ENCODE measurements at places on chromosomes 1 and 21. TPM values are rescaled to one million over a fixed set of nuclear protein-coding genes. Genes with fewer than 3 reads are reported as not detected.

FYB2 gene
- not detected for total RNA-seq

RNPC3 gene
- 46.7 TPM for total RNA-seq

RIMKLA gene
- total RNA-seq, result 12.7 TPM

SLAMF7 gene
- not detected for total RNA-seq

ARHGEF2 gene
- 34.8 TPM for total RNA-seq

TCHHL1 gene
- total RNA-seq, result not detected

OLFML2B gene
- not detected for total RNA-seq

KCNC4 gene
- 16.5 TPM for total RNA-seq

ARL8A gene
- total RNA-seq, result 7.8 TPM

SEC16B gene
- total RNA-seq, result 16.1 TPM

PLCH2 gene
- not detected for total RNA-seq

OR2T33 gene
- total RNA-seq, result not detected

ZNF683 gene
- total RNA-seq, result not detected

CHRM3 gene
- 3.5 TPM for total RNA-seq

WDR64 gene
- not detected for total RNA-seq

TMPRSS15 gene
- total RNA-seq, result not detected

ZMYND12 gene
- not detected for total RNA-seq

HOOK1 gene
- total RNA-seq, result 4.3 TPM

OR2L8 gene
- total RNA-seq, result not detected

NT5C1A gene
- not detected for total RNA-seq

ASCL5 gene
- not detected for total RNA-seq

SPRR2F gene
- not detected for total RNA-seq

CFAP141 gene
- not detected for total RNA-seq

ADGRL2 gene
- 28.1 TPM for total RNA-seq

FAM151A gene
- total RNA-seq, result 0.73 TPM

EIF3I gene
- total RNA-seq, result 124 TPM

SELE gene
- not detected for total RNA-seq

ARHGAP30 gene
- total RNA-seq, result 28.6 TPM

C1orf185 gene
- total RNA-seq, result not detected

FAM229A gene
- 21.6 TPM for total RNA-seq

Data from stomach (tissue), 19 donors.